SK-N-SH (cell line): ENCODE measurements at places on chromosomes 7 and 10.

DNA sequence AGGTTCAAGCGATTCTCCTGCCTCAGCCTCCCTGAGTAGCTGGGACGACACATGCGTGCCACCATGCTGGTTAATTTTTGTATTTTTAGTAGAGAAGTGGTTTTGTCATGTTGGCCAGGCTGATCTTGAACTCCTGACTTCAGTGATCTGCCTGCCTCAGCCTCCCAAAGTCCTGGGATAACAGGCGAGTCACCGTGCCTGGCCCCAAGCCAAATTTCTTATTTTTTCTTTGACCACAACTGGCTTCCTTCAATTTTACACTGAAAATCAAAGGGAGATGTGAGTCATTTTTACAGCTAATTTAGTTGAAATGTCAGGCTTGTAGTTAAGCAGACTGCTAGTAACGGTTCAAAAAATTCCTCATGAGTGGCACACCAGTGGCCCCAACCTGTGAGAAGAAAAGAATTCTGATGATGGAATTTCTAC lies 7.8 kb downstream of the RNF216 start:
- DNase-seq, result no peak

- no peak for DNase-seq
These were observed 106.8 kb upstream of the PDCD4 start for GRCh38 chr10:110764793-110765512.

DNA sequence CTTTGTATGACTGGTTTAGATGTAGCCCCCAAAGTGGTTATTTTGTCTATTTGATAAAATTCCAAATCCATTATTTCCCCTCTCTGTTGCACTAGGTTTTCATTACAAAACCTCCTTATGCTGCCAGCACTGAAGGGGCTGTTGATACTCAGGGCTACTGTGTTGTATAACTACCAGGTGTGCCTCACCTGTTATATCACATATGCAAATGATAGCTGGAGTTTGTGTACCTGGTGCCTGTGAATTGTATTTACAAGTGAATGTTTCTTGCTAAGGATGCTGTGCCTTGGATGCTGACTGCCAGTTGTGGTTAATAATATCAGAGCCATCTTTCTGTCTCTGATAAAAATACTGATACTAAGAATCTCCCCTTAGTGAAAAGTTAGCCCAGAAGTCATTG lies 84.8 kb upstream of the CCDC6 start:
- DNase-seq, result no peak

DNA sequence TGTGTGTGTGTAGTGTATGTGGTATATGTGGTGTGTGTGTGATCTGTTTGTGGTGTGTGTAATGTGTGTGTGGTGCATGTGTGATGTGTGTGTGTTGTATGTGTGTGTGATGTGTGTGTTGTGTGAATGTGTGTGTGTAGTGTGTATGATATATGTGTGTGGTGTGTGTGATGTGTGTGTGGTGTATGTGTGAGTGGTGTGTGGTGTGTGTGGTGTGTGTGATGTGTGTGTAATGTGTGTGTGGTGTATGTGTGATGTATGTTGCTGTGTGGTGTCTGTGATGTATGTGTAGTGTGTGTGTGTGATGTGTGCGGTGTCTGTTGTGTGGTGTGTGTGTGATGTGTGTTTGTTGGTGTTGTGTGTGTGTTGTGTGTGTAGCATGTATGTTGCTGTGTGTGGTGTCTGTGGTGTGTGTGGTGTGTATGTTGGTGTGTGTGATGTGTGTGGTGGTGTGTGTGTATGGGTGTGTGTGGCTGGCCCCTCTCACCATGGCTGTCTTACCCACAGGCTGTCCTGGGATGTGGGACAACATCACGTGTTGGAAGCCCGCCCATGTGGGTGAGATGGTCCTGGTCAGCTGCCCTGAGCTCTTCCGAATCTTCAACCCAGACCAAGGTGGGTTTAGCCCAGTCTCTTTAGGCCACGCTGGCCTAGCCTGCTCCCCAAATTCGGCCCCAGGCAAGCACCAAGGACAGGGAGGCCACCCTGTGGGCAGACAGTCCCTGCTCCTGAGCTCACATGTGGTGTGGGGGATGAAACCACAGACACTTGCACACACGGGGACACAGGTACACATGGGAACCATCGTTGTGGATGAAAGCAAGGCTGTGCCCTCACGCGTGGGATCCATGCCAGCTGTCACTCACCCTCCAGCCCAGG lies 25.6 kb downstream of the ADCYAP1R1 start:
- DNase-seq, result no peak

DNA sequence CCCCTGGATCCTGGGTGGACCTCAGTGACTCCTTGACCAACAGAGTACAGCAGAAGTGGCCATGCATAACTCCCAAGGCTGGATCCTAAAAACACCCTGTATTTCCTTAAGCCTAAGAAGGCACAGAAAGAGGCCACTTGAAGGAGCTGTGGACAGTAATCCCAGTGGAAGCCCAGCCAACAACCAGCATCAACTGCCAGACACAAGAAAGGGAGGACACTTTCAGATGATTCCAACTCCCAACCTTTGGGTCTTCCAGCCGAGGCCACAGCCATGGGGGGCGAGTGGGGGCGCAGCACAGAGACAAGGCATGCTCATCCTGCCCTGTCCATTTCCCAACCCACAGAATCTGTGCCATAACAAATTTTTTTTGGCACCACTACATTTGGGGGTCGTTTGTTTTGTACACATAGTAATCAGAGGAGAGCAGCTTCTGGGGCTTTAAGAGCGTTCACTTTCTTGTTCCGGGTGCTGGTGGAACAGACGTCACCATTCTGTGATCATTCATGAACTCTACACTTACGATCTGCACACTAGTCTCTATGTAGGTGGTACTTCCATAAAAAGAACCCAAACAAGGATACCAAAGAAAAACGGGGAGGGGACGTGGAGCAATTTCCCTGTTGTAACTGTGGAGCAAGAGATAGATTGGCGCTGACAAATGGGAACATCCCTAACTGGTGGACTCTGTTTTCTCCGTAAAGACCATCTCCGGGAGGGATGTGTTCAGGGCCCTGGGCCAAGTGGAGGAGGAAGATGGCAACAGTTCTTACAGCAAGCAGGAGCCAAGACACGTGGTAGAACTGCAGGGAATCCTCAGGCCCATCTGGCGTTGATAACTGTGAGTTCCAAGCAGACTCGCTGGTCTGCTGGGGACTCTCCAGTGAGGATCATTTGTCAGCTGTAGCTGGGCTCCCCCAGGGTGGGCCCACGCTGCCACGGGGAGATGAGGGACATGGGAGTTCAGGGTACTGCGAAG lies 6.0 kb upstream of the SLC29A3 start:
- DNase-seq, result no peak

DNA sequence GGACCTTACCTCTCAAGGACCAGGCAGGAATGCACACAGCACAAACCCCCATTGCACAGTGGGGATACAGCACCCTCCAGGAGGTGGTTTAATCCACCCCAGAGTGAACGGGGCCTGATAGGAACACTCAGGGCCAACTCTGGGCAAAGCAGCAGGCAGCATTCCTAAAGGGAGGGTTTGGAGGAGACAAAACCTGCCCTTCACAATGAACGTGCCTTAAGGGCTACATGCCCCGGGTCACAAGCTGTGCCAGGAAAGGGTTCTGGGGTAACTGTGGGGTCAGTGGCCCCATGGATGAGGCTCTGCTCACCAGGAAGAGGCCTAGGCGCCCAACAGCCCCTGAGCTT lies 1.1 kb downstream of the GPRIN2 start:
- DNase-seq, result no peak

DNA sequence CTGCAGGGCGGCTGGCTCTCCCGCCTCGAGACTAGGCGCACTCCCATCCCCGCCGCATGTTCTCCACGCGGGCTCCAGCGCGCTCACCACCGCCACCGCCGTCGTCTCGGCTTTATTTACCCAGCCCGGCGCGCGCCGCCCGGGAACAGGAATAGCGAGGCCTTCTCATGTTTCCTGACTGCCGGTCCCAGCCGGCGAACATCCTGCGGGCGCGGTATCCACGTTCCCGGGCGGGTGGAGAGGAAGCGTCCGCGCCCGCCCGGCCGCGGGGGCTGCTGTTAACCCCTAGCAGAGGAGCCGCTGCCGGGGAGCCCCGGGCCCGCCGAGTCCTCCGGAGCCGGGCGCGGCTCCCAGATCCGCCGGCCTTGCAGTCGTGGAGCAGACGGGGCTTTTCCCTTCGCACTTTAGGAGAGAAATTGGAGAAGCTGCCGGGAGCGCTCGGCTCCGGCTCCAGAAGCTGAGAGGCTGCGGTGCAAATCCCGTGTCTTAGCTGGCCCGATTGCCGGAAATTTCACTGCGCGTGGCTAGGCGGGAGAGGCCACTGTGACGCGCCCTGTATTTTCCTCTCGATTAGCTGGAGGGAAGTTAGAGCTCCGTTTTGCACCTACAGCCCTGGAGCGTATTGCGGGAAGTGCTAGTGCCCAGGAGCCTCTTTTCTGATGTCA lies at the start of gene MKX:
TSS of gene MKX (minus strand) at position 88 of the 665 bp plus-strand sequence. CDS start 2,404 bp downstream, outside the sequence.
- peak; percentile 31 for DNase-seq

DNA sequence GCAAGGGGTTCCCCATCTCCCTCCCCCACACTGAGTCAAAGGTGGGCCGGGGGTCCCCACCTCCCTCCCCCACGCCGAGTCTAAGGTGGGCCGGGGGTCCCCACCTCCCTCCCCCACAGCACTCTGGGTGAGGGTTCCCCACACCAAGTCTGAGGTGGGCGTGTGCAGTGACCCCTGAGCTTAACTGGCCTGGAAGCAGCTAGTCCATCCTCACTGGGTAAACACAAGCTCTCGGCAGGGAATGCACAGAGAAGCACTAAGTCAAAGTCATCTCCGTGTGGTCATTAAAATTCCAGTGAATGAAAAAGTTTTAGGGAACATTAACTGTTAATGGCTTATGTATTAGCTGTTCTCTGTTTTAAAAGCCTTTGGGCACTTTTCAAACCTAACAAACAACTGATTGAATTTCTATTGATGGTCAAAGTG lies 43.7 kb upstream of the PRKAR1B start:
- DNase-seq, result no peak

DNA sequence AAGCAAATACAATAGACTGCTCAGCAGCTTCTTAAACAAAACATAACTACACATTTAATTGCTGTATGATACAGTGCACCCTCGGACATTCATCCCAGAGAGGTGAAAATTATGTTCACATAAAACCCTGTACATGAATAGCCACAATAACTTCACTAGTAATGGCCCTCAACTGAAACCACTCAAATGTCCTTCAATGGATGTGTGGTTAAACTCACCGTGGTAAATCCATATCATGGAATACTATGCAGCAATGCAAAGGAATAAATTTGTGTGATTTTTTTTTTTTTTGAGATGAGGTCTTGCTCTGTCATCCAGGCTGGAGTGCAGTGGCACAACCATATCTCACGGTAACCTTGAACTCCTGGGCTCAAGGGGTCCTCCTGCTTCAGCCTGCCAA lies 252.7 kb downstream of the TCERG1L start:
- no peak for DNase-seq

DNA sequence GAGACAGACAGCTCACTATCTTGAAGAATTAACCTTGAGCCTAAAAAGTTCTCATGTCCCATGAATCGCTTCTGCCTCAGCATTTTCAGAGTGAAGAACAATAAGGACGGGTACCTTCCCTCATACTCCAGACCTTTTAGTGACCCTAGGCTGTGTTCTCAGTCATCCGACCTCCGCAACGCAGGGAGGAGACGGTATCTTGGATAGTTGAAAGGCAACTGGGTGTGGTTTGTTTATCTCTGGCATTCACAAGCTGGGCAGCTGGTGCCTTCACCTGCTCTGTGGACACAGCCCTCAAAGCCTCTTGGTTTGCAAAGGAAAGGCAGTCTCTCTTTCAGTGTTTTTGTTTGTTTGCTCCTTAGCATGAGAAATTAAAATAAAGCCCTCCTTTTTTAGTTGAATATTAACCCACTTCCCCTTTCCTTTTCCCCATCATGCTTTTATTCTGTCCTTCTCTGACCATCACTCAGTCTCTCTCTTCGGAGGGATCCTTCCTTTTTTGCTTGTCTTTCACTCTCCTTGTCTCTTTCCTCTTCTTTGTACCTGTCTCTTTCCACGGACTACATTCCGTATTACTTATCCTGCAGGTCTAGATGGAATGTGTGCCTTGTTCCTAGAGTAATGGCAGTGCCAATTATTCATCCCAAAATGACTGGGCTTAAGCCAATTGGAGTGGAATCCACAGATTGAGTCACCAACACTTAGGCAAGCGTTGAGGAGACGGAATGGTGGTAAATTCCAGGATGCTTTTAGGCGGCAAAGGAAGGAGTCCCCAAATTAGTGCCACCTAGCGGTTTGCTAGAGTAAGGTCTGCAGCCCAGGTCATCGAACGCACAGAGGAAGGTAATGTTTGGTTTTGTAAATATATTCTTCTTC lies 45.8 kb downstream of the PRR15 start:
- no peak for DNase-seq

DNA sequence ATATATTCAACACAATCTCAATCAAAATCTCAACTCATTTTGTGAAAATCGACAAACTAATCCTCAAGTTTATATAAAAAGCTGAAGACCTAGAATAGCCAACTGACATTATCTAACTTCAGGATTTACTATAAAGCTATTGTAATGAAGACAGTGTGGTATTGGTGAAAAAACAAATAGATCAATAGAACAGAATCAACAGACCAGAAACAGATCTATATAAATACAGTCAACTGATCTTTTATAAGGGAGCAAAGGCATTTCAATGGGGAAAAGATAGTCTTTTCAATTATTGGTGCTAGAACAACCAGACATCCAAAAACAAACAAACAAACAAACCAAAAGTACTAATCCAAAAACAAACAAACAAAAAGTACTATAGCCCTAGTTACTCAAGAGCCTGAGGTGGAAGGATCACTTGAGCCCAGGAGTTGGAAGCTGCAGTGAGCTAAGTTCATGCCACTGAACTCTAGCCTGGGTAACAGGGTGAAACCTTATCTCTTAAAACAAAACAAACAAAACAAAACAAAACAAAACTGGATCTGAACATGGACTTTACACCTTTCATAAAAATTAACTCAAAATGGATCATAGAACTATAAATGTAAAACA lies 26.6 kb upstream of the AKR1D1 start:
- no peak for DNase-seq

GRCh38 chr10:78455811-78456210 lies 422.1 kb downstream of the RPS24 start:
- DNase-seq, result no peak

DNA sequence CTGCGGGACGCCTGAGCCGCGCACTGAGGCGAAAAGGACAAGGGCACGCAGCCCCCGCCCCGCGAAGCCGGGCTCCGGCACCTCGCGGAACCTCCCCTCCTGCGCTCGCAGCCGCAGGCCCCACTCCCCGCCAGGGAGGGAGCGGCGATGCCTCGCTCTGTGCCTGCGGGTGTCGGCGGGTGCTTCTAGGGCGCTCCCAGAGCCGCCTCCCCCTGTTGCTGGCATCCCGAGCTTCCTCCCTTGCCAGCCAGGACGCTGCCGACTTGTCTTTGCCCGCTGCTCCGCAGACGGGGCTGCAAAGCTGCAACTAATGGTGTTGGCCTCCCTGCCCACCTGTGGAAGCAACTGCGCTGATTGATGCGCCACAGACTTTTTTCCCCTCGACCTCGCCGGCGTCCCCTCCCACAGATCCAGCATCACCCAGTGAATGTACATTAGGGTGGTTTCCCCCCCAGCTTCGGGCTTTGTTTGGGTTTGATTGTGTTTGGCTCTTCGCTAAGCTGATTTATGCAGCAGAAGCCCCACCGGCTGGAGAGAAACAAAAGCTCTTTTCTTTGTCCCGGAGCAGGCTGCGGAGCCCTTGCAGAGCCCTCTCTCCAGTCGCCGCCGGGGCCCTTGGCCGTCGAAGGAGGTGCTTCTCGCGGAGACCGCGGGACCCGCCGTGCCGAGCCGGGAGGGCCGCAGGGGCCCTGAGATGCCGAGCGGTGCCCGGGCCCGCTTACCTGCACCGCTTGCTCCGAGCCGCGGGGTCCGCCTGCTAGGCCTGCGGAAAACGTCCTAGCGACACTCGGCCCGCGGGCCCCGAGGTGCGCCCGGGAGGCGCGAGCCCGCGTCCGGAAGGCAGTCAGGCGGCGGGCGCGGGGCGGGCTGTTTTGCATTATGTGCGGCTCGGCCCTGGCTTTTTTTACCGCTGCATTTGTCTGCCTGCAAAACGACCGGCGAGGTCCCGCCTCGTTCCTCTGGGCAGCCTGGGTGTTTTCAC lies 519 bp downstream of the ITGB8 start:
- DNase-seq, result peak; percentile 76
